ENCODE measurements at places on chromosomes 3 and 15. TPM values are rescaled to one million over a fixed set of nuclear protein-coding genes. Genes with fewer than 3 reads are reported as not detected.
A peak's percentile ranks its signal among the peaks of the same experiment; 100 is the strongest.

- DNase-seq, result no peak
Observed at GRCh38 chr3:124676236-124676635, 54.0 kb upstream of the UMPS start.

- peak; percentile 90 for DNase-seq
Observed at GRCh38 chr15:73972984-73973682, 19.0 kb downstream of the STOML1 start.

The SSUH2 gene
- polyA plus RNA-seq, result 2.9 TPM

DNA sequence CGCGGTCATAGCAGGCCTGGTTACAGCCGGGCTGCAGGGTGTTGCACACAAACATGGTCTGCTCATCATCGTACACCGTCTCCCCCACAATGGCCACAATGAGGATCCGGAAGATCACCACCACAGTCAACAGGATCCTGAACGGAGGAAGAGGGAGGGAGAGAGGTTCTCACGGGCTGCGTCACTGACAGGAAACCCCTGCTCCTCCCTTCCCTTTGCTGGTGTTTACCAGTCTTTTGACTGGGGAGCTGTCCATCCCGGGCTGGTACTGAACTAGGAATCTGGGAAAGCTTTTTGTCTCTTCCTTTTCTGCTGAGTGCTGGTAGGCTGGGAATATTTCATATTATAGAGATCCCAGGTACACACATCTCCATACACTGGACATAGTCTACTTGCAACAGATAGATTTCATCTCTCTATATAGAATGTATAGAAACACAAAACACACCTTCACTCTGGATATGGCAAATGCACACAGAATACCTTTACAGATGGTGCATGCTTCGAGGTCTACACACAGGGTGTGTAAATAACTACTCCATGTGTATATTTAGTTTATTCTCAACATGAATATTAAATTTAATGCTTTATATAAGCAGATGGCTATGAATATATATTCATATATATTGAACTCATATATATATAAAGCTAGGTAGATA, 1.4 kb downstream of the GJD2 start:
- DNase-seq, result peak; percentile 17

- DNase-seq, result peak; percentile 6
Observed at GRCh38 chr3:57557085-57557537, 1.0 kb downstream of the PDE12 start.

DNA sequence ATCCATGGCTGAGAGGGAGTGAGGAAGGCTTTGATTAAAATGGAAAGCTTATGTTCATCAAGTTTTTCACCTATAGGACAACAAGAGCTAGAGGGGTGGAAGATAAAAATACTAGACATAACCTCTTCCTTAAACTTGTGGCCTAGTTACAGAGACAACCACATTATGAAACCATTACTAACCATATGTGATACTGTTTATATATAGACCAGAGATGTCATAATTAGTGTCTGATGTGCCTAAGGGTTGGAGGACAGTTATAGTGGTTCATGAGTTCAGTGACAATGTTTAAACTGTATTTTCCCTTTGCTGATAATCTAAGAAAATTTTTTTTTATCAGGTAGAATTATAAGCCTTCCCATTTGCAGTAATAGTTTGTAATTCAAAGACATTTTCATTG, 23.7 kb downstream of the PHLDB2 start:
- DNase-seq, result no peak

The TNFSF10 gene
- polyA plus RNA-seq, result 7.5 TPM

The GOLGA8S gene
- polyA plus RNA-seq, result 0.79 TPM

DNA sequence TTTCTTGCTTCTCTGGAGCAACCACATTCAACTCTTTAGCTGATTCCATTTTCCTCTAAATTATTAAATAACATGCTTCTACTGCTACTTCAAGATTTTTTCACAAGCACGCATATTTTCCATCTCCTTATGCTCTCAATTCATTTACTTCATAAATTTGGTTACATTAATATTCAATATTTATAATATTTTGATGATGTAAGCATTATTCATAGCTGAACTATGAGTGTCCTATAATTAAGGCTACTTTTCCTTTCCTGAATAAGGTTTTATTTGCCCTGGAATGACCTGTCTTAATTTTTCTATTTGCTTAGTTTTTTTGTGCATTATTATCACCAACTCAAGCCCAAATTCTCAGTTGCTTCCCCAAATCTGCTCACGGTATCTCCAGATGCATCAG, 109.4 kb upstream of the ADPGK start:
- DNase-seq, result no peak

DNA sequence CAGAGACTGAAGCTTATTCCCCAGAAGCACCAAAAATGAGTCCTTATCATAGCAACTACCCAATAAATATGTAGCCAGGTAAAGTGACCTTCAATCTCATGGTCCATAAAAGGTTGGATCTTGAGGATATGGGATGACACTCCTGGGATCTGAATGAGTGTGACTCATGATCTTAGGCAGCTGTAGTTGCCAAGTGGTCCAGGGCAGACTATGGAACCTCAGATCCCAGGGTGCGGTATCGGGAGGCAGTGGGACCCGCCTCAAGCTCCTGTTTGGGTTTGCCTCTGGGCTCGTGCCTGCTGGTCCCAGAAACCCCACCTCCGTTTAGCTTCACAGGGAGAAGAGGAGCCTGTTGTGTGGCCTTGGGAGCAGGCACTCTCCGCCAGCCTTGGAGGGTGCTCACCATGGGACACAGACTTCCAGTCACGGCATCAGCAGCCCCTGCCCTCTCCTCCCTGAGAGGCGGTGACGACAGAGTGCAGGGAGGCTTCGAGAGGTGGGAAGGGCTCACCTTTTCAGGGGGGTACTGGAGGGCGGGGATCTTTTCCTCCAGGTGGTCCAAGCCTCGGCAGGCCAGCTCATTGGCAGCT, 8.1 kb downstream of the PLIN1 start:
- no peak for DNase-seq

The GHRL gene
- polyA plus RNA-seq, result 2.1 TPM

DNA sequence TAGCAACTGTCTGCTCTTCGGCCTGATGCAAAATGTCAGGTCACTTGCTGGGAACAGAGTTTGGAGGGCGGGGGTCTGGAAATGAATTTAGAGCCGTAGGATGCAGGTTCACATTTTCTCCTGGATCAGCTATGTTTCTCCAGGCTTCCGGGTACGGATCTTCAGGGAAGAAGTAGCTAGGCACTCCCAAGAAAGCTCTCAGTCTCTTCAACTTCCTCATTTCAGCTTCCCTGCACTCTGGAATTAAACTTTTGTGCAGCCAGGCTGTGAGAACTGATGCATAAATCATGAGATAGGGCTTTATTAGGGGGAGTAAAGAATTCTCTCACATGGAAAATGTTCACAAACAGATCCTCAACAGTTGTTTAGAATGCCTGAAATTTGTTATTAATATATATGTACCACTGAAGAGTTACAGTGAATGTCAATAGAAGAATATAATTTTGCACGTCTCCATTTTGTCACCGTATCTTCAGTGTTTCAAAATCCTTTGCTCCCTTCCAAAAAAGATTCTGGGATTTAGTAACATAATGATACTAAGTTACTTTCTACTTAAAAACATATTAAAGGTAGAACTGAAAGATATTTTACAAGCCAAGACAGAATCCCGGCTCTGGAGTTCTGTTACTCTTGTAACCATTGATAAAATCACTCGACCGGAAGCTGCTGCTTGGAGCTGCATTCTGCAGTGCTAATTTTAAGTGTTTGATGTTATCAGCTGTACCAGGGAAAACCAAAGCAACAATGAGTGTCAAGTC, 178.5 kb upstream of the P2RY1 start:
- no peak for DNase-seq

The DUOXA2 gene
- polyA plus RNA-seq, result not detected

The ARID3B gene
- 5.6 TPM for polyA plus RNA-seq
